ENCODE measurements at places on chromosomes 6 and 20.

DNA sequence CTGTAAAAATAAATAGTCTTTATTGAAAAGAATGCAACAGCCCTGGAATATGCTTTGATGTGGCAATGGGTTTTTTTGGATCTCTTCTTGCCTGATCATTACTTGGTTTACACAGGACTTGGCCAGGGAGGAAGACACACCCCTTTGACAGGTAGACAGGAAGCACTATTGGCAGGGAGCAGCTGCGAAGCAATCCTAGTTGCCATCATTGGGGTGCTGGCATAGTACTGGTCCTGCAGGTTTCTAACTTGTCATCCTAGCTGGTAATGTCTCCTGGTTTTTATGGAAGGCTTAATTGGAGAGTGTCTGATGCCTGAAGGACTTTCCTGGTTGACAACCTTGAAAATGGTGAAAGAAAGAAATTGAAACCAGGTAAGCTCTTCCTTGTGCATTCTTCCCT, 71.2 kb upstream of the CCN6 start:
- DNase-seq = no peak

DNA sequence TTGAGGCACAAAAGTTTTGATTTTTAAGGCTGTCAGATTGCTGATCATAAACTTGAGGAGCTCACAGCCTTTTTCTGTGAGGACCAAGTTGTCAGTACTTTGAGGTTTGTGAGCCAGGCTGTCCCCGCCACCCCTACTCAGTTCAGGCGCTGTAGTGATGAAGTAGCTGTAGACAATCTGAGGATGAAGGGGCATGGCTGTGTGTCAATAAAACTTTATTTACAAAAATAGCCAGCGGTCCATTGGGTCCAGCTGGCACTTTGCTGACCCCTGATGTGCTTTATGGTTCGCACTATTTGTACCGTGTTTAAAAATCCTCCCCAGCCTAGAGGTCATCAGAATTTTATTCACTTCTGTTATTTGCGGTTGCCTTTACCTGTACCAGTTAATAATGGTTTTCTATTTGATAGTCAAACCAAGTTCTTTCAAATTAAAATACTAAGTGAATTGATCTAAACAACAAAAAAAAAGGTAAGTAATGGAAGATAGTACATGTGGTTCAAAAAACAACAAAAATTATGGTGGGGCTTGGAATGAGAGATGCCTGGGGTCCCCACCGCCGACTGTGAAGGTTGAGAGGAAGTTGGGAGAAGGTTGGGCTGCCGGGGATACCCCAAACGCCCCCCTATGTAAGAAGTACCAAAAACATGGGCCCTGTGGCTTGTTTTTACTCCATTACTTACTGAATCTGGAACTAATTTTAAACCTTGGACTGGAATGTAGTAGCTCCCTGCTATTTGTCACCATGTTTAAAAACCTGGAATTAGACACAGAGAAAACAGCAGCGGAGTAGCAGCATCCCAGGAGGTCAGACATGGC, 123.6 kb downstream of the SYCP2 start:
- no peak for DNase-seq

GRCh38 chr6:1606780-1607515, 2.8 kb upstream of the FOXC1 start:
- no peak for DNase-seq

DNA sequence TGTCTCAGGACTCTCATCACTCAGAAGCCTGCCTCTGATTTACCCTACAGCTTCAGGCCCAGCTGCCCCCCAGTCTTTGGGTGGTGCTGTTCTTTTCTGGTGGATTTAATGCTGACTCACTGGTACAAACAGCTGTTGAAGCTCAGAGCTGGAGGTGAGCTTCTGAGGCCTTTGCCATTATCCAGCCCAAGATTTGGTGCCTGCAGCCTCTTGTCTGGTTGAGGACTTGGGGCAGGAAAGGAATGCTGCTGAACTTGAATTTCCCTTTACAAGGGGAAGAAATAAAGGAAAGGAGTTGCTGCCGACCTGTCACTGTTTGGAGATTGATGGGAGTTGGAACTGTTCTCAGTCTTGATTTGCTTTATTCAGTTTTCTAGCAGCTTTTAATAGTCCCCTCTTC, 19.8 kb downstream of the ABCF1 start:
- no peak for DNase-seq

GRCh38 chr6:136307351-136307750, 17.7 kb upstream of the BCLAF1 start:
- no peak for DNase-seq

- no peak for DNase-seq
Measured at GRCh38 chr6:138896104-138896756, 91.8 kb downstream of the REPS1 start.

- DNase-seq = no peak
Measured at GRCh38 chr6:148244217-148244935, 98.3 kb upstream of the SASH1 start.

DNA sequence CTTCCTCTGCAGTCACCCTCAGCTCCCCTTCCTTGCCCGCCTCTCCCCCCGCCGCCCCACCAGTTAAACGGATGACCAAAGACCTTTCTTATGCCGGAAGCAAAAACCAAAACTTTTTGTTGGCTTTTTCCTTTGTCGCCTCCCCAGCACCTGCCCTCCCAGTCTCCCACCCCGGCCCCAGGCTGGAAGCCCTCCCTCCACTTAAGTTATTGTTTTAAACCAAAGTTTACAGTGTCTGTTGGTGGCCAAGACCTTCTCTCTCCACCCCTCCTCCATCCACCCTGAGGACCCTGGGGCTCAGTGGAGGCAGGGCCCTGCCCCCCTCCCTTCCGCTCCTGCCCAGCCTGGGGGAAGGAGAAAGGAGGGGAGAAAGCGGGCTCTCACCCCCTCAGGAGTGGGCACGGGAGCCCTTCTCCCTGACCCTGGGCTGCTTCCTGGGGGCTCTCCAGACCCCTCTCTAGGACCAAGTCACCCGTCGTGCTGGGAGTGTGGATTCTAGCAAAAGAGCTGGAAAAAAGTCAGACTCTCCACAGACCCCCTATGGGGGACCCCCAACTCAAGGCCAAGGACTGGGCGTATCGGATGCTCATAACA, 38.3 kb upstream of the MDFI start:
- DNase-seq = no peak

DNA sequence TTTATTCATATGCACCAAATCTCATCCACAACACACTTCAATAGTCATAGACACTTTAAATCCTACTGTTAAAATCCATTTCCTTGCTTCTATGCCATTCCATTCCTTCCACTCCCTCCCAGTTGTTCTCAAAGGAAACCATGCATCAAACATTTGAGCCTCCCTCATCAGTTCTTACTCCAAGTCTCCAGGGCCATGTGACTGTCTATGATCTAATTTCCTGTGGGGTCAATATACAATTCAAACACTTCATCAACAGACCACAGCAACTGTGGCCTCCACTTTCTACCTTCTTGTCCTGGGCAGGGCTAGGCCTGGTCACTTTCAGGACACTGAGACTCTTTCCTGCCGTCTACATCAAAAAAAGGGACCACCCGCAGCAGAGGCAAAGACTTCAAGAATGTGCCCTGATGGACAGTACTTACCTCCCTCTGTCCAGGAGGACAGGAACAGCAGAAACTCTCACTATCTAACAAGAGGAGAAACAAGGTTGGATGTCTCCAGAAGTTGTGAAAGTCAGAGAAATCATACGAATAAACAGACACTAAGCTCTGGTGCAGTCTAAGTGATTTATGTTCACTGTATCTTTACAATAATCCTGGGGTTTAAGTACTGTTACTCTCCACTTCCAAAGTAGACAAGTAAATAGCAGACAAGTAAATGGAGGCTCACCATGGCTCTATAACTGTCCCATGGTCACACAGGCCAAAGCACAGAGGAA, 160.2 kb downstream of the QRSL1 start:
- no peak for DNase-seq

Data from cerebellum (tissue), 4 donors.